ENCODE measurements at places on chromosomes 16 and 17. TPM values are rescaled to one million over a fixed set of nuclear protein-coding genes. Genes with fewer than 3 reads are reported as not detected.

Gene P2RX5
- 4.0 TPM for total RNA-seq

Gene DNAH17
- total RNA-seq = not detected

DNA sequence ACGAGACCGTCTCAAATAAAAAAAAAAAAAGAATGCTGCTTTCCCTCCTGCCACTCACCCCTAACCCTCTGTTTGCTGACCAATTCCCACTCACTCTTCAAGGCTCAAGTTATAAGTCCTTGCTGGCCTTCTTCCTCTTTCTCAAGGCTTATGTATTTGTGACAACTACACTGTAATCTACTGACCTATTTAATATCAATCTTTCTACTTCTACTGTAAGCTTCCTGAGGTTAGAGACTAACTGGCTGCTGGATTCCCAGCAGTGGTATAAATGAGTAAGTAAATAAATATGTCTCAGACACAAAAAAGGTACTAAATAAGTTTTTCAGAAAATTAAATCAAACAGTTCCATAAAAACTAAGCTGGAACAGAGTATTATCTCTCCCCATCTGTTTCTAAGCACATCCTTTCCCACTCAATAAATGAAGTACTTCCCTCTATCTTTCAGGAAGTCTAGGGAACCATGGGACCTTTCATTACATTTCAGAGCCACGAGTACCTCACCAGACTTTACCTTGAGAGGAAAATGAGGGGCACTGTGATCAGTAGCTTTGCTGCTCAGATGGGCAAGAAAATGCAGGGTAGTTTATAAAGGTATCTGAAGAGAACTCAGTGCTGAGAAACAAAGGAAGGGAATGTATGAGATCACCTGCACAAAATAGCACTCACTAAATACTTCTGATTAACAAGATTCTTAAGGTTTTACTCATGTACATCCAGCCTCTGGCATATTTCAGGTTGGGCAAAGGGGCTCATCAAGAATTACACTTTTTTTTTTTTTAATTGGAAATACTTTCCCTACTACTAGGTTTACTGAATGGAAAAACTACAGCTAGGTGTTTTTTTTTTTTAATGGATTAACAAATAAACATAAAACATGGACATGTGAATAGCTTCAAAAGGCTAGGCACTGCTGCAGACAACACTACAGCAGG is 10.8 kb downstream of the SSH2 start:
- peak; percentile 62 for DNase-seq

DNA sequence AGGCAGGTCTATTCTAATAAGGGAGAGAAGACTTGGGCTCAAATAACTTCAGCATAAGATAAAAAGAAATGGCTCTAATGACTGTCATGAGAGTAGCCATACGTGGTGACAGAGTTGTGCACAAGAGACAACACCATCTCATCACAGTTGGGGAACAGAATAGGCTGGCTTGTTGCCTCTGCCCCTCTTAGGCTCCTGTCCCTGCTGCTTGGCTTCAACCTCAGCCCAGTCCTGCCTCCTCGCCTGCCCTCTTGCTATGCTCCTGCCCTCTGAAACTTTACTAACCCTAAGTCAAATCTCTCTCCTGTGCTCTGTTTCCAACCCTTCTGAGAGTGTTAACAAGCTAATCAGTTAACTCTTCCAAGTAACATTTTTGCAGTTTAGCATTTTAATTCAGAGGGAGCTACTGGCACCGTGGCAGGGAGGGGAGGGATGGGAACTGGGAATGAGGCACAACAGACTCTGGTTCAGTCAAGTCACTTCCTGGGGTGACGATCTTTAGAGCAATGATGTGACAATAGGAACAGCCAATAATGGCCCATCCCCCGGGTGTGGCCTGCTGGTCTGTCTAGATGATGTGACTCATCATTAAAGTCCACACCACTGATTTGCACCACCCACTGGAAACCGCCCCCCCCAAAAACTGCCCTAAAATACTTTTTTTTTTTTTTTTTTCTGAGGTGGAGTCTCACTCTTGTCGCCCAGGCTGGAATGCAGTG is 35.5 kb downstream of the DNAH17 start:
- peak; percentile 52 for DNase-seq

DNA sequence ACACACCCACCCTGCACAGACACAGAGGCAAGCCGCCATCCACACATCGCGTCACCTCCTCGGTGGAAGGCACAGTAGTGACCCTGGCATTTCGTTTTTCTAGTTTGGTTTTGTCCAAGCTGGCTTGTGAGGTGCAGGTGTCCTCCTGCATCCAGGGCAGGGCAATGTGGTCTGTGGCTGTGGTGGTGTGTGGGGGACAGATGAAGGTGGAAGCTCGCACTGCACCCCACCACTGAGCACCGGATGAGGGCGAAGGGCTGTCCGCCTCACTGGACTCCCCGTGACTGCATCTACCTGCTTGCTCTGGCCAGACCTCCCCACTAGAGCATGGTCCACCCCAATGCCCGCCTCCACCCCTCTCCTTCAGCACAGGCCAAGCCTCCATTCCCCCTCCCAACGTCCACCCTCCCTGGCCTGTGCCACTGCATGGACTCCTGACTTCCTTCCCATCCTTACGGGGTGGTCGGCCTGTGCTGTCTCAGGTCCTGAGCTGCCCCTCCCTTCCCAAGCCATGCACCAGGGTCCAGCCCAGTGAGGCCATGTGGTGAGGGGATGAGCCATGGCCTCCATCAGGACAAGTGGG is 78.8 kb upstream of the CBX4 start:
- DNase-seq = no peak

- no peak for DNase-seq
Observed at GRCh38 chr17:6147042-6147441, 76.9 kb downstream of the WSCD1 start.
